Activated CD8-positive, alpha-beta memory T cell treated with anti-CD3 and anti-CD28 coated beads, Interleukin-2, amount 50 U/mL, for 4 hours (primary cell): ENCODE measurements at places on chromosomes 2 and 18.
A peak's percentile ranks its signal among the peaks of the same experiment; 100 is the strongest.

- no peak for DNase-seq
Measured at GRCh38 chr2:182228073-182228473, 198.8 kb downstream of the PDE1A start.

DNA sequence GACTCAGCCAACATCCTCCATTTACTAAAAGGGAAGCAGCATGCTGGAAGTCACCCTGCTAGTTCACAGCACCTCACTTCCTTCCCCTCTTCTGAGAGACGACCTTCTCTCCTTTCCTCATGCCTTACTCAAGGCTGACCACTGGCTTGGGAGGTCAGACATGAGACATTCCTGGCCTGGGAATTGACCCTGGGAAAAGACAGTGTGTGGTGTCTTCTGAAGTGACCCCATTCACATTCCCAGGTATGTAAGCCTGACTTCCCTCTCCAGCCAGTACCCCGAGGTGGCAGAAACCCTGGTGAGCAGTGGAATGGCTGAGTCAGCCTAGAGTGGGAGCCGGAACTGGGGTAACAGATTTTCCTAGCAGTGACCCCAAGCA is 92.4 kb downstream of the PLB1 start:
- no peak for DNase-seq

- DNase-seq = no peak
Measured at GRCh38 chr18:59957957-59958356, 58.2 kb downstream of the PMAIP1 start.

DNA sequence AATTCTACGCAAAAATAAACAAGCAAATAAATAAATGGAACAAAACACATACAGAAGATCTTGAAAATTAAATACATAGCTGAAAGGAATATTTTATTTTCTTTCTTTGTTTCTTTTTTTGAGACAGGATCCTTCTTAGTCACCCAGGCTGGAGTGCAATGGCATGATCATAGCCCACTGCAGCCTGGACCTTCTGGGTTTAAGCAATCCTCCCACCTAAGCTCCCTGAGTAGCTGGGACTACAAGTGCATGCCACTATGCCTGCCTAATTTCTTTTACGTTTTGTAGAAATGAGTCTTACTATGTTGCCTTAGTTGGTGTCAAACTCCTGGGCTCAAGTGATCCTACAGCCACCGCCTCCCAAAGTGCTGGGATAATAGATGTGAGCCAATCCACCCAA is 44.6 kb upstream of the ACTR3 start:
- no peak for DNase-seq

GRCh38 chr2:172552547-172553291 is 3.2 kb upstream of the PDK1 start:
- DNase-seq = no peak

DNA sequence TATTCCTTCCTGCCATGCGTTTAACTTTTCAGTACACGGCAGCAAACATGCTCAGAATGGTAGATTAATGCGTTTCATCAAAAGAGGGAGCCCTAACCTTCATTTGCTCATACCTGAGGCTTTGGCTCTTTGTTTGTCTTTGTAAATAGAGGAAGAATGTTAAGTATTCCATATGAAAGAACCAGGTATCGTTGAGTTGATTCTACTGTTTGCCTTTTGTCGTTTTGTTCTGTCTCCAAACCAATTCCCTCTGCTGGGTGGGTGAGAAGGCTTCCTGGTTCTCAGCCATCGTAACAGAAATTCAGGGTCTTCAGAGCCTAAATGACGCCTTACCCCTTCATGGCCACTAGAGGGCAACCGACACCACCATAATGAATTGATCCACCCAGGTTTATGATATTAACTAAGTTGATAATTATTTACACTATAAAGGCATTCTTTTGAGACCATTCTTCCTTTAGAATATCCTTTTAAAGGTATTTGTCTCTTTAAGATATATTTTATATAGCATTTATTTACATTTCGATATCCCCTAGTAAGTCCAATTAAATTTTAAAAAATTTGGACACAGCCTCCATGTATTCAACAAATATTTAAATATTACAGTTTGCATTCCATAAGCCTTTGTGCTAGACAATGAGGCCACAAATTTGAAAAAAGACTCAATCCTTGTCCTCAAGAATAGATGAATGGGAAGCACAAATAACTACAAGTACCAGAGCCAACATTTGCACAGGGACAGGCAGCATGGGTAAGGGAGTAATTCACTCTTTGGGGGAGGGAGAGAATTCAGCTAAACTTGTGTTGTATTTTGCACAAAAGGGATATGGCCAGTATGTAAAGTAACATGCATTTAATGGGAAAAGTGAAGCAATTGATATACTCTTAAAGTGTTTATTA is 48.1 kb downstream of the TIMM21 start:
- DNase-seq = peak; percentile 49

DNA sequence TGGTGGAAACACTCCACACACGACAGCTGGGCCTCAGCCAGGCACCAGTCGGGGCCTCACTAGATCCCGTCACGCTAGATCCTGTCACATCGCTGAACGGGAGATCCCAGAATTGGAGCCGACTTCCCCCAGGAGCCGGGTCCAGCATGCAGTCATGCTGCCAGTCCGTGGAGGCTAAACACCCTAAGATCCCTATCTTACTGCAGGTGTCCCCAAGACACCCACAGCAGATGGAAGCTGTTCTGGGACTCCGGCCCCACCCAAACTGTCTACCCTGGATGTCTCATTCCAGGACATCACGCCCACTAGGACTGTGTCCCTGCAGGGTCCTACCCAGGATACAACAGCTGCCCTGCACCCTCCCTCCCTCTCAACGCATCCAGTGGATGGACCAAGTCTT is 23.4 kb downstream of the ZNF516 start:
- no peak for DNase-seq

DNA sequence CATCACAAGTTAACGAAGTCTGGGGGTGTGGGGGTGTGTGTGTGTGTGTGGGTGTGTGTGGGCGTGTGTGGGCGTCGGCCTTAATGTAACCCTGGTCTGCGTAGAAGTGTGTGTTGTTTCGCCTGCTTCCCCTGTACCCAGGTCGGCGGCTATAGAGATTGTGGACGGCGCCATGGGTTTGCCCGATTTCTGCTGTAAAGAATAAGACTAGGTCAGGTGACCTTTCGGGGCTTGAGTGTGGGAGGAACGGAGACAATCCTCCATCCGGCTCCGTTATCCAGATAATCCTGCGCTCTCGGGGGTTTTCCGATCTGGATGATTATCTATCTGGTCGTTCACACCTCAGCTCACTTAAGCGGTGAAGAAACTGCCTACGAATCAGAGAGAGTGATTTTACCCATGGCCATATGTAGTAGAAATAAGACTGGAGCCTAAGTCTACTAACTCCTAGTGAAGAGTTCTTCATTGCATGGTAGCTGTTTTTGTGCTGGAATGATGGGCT is 543 bp downstream of the HADHB start:
- DNase-seq = peak; percentile 62

DNA sequence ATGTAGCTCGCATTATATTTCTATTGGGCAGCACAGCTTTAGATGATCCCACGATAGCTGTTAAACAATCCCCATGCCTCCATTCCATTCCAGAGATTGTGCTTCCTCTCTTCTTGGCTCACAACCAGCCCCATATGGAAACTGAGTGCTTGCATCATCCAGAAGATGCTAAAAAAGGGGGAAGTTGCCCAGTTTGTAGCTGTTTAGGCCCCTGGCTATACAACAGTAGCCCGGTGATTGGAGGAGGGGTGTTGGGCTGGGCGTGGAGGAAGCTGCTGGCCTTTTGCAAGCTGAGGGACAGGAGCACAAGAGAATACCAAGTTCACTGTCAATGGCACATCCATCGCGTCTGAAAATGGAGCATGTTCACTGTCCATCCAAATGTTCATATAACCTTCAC is 360.2 kb downstream of the ALK start:
- no peak for DNase-seq

DNA sequence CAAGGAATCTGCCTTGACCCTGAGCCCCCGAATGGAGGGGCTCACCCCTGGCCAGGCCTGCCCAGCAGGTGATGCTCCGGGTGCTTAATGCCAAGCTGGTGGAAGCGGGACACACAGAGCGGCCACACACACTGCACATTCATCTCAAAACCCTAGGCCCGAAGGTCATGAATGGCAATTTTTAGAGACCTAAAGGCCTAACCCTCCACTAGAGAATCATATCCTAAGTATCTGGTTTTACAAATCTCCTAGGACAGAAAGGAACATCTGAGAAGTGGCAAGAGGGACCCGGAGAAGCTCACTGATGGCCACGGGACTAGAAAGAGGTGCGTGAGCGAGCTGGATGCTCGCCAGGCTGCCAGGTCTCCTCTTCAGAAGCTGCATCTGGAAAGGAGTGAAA is 38.3 kb downstream of the ST3GAL5 start:
- DNase-seq = no peak

DNA sequence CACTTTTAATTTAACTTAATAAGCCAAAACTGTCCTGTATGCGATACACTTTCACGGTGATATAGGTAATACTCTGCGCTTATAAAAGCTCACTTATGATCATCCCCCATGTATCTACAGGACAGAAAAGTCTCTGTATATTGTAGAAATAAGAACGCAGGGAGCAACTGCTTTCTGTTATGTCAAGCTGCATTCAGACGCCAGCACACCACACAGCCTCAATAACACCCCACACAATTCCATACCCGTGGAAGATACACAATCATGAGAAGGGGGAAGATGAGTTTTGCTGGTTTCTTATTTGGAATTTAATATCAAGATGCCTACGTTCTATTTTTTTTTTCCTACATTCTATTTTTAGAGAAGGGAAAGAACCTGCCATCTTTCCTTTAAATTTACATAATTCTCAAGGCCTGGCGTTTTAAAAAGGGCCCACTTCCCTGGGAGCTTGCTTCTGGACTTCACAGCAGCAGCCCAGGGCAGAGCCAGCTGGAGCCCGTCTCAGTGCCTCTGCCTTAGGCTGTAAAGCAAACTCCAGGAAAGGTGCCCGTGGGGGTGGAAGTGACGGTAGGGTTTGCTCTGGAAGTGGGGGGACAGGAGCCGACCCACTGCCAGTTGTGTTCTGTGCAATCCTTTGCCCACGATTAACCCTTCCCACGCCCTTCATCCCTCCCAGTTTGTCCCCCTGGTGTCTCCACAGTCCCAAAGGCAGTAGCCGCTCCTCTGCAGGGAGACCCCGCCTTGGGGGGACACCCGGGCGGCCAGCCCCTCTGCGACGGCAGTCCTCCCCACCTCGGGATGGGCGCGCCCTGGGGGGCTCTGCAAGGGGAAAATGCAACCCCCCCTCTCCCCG is 5.3 kb downstream of the PTGR3 start:
- DNase-seq = no peak

GRCh38 chr18:22257022-22257543 is 87.7 kb downstream of the GATA6 start:
- DNase-seq = no peak

DNA sequence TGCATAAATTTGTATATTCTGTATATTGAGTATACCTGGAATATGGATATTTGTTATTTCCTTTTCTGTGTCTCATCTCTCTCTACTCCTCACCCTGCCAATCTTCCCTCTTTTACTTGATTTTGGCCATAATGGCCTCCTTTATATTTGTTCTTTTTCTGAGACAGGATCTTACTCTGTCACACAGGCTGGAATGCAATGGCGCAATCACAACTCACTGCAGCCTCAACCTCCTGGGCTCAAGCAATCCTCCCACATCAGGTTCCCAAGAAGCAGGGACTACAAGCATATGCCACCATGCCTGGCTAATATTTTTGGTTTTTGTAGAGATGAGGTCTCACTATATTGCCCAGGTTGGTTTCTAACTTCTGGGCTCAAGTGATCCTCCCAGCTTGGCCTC is 30.5 kb downstream of the PREPL start:
- no peak for DNase-seq

- DNase-seq = no peak
Measured at GRCh38 chr2:59342166-59342565, 1101.0 kb upstream of the FANCL start.

DNA sequence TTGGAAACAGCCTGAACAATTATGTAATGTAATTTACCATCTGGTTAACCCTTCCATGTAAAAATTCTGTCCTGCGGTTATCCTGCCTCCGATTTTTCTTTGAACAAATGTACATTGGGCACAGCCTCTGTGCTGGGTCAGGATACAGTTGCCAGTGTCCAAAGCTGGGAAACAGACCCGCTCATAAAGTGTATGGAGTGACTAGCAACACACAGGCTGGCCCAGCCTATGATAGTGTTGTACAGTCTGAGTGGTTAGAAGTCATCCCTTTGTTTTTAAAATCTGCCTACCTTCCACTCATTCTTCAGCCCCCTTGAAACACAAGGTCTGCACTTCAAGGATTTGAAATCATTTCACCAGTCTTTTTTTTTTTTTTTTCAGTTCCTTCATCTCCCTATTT is 50.1 kb downstream of the FEZ2 start:
- no peak for DNase-seq

DNA sequence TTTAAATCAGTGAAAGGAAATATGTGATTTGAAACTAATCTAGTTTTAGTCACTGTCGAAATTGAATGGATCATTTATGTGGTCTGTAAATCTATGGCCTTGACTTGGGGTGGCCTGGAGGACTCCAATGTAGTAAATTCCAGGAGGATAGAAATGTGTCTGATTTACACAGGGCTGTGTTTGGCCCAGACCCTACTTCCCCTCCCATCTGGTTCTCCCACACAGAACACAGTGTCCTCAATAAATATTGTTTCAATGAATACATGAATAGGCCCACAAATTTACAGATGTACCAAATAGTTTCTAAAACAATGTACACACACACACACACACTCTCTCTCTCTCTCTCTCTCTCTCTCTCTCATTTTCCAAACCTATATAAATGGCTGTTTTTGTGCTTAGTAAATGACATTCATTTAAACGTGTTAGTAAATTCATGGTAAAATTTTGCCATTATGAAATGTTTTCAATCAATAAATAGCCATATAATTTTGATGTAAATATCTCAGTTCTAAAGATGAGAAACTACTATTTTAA is 1.9 kb downstream of the CCDC68 start:
- DNase-seq = no peak

DNA sequence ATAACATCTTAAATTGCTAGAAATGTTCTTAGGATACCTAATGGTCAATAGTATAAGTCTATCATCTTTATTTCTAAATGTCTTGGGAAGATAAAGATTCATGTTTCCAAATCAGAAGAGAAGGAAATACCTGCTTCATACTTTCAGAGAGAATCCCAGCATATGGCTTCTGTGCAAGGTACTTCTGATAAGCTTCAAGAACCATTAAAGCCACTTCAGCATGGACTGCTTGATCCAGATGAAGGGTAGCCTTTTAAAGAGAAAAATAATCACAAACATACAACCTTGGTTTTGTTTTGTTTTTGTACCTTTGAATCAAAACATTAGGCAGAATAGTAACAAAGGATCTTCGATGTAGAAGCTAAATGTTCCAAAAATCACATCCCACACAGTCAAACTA is 44.0 kb downstream of the EPG5 start:
- no peak for DNase-seq

DNA sequence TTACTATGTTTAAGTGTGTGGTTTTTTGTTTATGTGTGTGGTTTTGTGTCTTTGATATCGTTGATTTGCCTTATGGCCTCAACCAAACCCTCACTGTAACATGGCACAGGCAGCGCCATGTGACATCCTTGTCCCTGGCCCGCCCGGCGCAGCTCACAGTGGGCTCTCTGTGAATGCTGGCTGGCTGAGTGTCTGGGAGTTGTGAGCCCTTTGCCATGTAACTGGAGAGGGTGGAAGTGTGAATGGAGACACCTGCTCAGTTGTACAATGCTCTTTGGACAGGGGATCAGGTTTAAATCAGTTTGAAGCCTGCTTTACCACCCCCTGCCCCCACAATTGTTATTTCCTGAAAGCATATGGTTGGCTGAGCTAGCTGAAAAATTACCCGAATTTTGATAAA is 41.8 kb downstream of the TCF7L1 start:
- no peak for DNase-seq

- DNase-seq = no peak
Measured at GRCh38 chr2:74447230-74447999, 5.7 kb upstream of the RTKN start.
